Left ventricle myocardium inferior (tissue), 1 donor: ENCODE measurements at places on chromosomes 2 and 18. TPM values are rescaled to one million over a fixed set of nuclear protein-coding genes. Genes with fewer than 3 reads are reported as not detected.

Gene MAP3K19
- not detected for total RNA-seq

Gene APCDD1
- 38.0 TPM for total RNA-seq

Gene CXCR2
- 0.96 TPM for total RNA-seq

Gene C1D
- total RNA-seq = 19.5 TPM

Gene PLEKHB2
- total RNA-seq = 42.9 TPM

Gene TNFAIP6
- 2.9 TPM for total RNA-seq

Gene CCDC148
- total RNA-seq = 0.30 TPM

Gene IL1A
- total RNA-seq = not detected

Gene TUBA3E
- total RNA-seq = 47.1 TPM

Gene ASXL3
- 6.7 TPM for total RNA-seq

Gene CFAP221
- 1.0 TPM for total RNA-seq

Gene REL
- total RNA-seq = 5.0 TPM

DNA sequence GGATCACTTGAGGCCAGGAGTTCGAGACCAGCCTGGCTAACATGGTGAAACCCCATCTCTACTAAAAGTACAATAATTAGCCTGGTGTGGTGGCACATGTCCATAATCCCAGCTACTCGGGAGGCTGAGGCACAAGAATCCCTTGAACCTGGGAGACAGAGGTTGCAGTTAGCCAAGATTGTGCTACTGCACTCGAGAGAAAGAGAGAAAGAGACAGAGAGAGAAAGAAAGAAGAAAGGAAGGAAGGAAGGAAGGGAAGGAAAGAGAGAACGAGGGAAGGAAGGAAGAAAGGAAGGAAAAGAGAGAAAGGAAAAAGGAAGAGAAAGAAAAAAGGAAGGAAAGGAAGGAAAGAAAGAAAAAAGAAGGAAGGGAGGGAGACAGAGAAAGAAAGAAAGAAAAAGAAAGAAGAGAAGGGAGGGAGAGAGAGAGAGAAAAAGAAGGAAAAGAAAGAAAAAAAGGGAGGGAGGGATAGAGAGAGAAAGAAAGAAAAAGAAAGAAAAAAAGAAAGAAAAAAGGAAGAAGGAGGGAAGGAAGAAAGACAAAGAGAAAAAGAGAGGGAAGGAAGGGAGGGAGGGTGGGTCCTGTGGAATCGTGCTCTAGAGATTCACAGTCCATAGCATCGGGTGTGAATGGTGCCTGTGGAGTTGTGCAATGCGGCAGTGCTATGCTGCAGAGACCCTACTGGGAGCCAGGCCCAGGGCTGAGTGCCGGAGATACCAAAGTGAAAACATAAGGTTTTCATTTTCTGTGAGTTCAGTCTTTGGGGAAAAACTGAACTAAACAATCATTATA is 4.6 kb upstream of the SDC1 start:
- DNase-seq = no peak

DNA sequence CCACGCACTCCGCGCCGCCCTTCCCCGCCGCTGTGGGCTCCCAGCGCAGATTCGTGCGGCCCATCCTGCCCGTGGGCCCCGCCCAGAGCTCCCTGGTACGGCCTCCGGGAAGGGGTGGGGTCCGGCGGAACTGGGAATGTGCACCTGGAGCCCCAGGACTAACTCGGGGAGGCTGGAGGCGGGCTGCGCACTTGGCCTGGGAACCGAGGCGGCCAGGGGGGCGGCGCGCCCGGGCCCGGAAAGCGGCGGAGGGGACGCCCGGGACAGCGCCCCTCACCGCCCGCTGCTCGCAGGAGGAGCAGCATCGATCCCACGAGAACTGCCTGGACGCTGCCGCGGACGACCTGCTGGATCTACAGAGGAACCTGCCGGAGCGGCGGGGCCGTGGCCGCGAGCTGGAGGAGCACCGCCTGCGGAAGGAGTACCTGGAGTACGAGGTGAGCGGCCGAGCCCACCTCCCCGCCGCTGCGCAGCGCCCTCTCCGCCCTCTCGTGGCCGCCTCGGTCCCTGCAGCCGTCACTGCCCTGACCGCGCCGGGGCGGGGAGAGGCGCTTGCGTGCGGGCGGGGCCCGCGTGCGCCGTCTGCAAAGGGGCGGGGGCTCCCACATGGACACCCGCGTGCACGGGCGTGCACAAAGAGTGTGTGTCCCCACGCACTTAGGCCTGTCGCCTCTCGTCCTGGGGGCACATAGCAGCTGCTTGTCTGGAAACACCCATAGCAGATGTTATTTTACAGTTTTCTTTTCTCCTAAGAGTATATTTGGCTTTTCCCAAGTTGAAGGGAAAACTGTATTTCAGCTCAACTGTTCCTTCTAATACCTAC is 25.2 kb downstream of the PSD4 start:
- DNase-seq = peak; percentile 84

- peak; percentile 37 for DNase-seq
Measured at GRCh38 chr2:65465857-65466256, 33.5 kb upstream of the SPRED2 start.

- DNase-seq = no peak
Measured at GRCh38 chr2:54675281-54675680, 48.2 kb upstream of the EML6 start.

- DNase-seq = no peak
Measured at GRCh38 chr2:149586898-149587219, 716 bp downstream of the MMADHC start.

GRCh38 chr18:76169733-76170132 is 325.3 kb downstream of the ZNF516 start:
- DNase-seq = no peak

GRCh38 chr2:234293973-234294372 is 202.9 kb downstream of the ARL4C start:
- DNase-seq = no peak

- DNase-seq = no peak
Measured at GRCh38 chr2:134324947-134325346, 71.1 kb downstream of the MGAT5 start.

GRCh38 chr2:170598067-170598395 is 117.1 kb upstream of the SP5 start:
- no peak for DNase-seq

- peak; percentile 50 for DNase-seq
Measured at GRCh38 chr2:113283704-113284284, 5.1 kb upstream of the PAX8 start.

- no peak for DNase-seq
Measured at GRCh38 chr18:41940506-41941215, 14.4 kb upstream of the PIK3C3 start.

DNA sequence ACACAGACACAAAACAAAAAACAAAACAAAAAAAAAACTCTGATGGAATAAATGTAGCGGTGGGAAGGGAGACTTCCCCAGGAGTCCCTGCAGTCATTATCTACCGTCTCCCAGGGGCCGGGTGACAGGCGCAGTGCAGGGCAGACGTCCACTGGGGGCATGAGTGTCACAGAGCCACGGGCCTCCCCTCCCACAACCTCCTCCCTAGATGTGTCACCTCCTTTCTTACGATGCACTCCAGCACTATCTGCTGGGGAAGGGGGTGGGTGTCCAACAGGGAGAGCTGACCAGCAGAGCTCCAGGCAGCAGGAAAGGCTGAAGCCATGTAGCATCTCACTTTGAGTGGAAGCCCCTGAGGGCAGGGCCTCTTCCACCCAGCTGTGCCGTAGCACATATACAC is 84.5 kb downstream of the LONRF2 start:
- DNase-seq = no peak

DNA sequence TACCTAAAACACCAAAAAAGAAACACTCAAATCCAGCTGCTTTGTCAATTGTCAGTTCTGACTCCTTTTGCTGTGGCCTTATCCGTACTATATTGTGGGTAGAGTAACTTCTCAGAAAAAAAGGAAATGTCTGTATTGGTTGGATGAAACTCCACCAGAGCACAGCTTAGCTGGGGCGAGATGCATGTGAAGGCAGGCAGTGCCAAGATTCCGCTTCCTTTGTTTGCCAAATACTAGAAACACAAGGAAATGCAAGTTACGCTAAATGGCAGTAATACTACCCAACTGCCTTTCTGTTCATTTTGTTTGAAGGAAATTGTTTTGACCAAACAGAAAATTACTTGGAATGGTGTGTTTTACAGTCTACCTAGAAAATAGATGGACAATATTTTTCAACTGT is 10.0 kb downstream of the KLF11 start:
- no peak for DNase-seq

DNA sequence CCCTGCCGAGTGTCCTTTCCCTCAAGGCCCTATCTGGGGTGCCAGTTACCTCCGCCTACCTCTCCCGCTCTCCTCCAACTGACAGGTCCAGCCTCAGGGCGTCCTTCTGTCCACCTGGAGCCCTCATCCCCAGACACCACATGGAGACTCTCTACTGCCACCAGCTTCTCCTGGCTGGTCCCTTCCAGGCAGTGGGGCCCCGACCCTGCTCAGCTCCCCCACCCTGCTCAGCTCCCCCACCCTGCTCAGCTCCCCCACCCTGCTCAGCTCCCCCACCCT is 74.0 kb upstream of the ODC1 start:
- DNase-seq = no peak

DNA sequence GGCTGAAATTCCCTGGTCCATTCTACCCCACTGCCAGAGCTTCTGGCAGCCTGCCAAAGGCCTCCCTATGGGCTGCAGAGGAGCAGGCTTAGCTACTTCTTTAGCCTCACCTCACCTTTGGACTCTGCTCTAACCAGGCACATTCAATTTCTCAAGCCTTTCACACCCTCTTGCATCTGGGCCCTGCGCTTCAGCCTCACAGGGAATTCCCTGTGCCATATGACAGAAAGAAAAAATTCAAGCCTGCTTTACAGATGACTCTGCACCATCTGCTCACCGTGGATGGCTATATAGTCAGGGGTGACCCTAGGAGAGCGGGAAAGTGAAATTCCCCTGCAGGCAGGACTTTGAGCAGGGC is 62.5 kb downstream of the REEP1 start:
- DNase-seq = peak; percentile 63

GRCh38 chr2:119741868-119742267 is 17.9 kb upstream of the PTPN4 start:
- no peak for DNase-seq

DNA sequence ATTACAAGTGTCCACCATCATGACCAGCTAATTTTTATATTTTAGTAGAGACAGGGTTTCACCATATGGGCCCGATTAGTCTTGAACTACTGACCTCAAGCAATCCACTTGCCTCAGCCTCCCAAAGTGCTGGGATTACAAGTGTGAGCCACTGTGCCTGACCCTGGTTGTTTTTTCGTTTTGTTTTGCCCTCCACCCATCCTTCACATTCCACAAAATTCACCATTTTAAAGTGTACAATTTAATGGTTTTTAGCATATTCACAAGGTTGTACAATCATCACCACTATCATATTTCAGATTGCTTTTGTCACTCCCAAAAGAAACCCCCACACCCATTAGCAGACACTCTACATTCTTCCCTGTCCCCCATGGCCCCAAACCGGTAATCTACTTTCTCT is 215.0 kb downstream of the TPGS2 start:
- DNase-seq = no peak

GRCh38 chr2:25103287-25103871 is 61.5 kb downstream of the EFR3B start:
- no peak for DNase-seq

GRCh38 chr2:70887550-70888246 is 48.0 kb upstream of the ATP6V1B1 start:
- no peak for DNase-seq
